Endodermal cell (in vitro differentiated cells): ENCODE measurements at places on chromosomes 16 and 17. TPM values are rescaled to one million over a fixed set of nuclear protein-coding genes. Genes with fewer than 3 reads are reported as not detected.

The SOST gene
- 0.31 TPM in 1 of 3 replicates, not detected in the others for total RNA-seq

The C1QL1 gene
- total RNA-seq, result 2.7 and 2.8 TPM in 2 replicates

DNA sequence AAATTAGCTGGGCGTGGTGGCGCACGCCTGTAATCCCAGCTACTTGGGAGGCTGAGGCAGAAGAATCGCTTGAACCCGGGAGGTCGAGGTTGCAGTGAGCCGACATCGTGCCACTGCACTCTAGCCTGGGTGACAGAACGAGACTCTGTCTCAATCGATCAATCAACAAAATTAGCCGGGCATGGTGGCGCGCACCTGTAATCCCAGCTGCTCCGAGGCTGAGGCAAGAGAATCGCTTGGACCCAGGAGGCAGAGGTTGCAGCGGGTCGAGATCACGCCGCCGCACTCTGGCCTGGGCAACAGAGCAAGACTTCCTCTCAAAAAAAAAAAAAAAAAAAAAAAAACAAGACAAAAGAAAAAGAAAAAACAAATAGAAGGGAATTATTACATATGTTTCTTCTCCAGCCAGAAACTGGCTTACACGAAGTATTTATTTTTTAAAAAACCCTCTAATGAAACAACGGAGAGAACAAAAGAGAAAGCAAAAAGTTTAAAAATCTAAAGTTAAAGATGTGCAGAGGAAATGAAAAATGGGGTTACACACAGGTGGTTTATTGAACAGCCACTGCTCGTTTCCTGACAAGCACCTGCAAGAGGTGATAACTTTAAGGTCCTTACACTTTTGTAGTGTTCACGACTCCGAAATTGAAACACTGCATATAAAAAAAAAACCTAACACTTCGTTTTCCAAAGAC is 1.4 kb downstream of the SYNRG start:
- DNase-seq, result no peak

DNA sequence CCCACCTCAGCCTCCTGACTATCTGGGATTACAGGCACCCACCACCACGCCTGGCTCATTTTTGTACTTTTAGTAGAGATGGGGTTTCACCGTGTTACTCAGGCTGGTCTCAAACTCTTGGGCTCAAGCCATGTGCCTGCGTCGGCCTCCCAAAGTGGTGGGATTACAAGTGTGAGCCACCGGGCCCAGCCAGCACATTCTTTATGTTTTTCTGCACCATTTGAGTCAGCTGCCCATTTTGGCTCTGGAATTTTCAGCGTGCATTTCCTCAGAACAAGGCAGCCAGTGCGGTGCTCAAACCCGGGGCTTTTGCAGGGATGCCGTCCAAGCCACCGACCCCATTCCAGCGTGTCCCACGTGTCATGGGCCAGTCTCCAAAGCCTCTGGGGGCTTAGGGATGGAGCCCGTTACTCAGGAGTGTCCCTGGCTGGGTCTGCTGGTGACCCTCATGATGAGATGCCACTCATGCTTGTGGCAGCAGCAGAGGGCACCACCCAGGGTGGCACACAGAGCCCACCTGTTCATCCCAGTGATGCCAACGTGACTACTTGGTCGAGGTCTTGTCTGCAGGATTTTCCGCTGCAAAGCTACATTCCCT is 3.7 kb upstream of the RAB40C start:
- no peak for DNase-seq

GRCh38 chr17:68973098-68973846 is 18.1 kb upstream of the ABCA8 start:
- DNase-seq, result no peak

DNA sequence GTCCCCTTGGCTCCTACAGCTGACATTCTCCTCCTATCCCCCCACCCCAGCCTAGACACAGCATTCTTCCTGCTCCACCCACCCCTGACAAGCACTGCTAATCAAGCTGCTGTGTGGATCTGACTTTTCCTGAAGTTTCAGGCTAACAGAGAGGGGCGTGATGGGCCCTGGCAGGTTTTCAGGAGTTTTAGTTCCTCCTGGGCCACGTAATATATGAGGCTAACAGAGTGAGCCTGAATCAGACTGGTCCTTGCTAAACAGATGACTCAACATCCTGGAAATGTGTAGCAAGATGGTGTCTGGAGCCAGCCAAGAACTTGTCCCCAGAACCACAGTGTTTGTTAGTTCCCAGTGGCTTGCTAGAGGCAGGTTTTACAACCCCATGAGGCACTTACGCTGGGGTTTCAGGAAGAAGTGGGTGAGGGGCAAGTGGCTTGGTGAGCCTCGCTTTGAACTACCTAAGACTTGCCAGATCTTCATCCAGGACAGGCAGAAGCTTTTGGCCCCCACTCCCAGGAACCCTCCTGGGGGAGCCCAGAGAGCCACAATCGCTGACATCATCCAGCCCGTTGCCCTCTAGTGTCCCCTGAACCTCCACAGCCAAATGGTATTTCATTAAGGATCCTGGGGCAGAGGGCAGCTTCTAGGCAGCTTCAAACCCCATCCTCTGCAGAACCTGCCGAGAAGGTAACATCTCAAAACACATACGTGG is 15.9 kb downstream of the TMEM92 start:
- peak; percentile 66 for DNase-seq

DNA sequence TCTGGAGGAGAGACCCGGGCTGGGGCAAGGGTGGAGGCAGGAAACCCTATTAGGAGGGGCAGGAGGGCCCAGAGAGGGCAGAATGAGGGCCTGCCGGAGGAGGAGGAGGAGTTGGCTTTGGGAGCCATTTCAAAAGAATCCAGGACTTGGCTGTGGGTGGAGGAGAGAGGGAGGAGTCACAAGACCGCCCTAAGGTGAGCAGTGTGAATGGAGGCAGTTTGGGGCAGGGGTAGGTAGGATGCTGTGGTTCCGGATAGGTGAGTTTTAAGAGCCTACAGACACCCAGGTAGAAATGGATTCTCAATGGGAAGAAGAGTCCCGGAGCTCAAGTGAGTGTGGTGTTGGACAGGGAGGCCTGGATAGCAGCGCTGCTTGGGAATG is 80.3 kb downstream of the ARHGAP23 start:
- DNase-seq, result peak; percentile 78

The PRAC1 gene
- not detected in 2 replicates for total RNA-seq

The KRT35 gene
- not detected in 3 replicates for total RNA-seq

The HOXB9 gene
- not detected in 3 replicates for total RNA-seq

- DNase-seq, result peak; percentile 7
Measured at GRCh38 chr17:55710829-55711496, 11.7 kb downstream of the TMEM100 start.

The ZFP3 gene
- total RNA-seq, result 1.0 and 1.3 TPM in 2 replicates

DNA sequence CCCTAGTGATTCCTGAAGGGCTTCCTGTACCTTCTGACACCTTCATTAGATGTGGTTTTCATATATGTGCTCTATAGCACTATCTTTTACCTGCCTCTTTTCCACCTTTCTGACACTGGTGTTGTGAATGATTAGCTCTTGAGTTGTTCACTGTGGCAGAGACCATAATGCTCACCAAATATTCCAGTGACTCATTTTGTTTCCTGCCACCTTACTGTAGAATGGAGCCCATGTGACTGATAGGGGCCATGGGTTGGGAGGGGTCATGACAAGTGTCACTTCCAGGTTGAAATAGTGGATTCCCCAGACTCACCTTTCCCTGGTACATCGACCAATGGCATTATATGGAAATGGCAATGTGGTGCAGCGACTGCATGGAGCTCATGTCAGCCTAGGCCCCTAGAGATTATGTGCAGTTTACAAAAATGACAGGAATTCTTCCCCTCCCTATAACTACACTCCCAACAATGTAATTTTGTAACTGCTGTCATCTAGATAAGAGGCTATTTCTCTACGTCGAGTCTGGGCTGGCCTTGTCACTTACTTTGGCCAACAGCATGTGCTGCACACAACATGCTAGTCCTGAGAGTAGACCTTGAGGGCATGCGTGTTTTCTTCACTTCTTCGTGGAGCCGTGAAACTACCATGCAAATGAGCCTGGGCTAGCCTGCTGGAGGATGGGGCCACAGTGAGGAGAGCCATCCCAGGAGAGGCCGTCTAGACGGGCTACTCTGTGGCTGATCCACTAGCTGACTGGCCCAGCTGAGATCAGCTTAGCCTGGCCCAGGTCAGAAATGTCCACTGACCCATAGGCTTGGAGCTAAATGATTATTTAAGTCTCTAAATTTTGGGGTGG is 409.5 kb downstream of the CA10 start:
- DNase-seq, result no peak

DNA sequence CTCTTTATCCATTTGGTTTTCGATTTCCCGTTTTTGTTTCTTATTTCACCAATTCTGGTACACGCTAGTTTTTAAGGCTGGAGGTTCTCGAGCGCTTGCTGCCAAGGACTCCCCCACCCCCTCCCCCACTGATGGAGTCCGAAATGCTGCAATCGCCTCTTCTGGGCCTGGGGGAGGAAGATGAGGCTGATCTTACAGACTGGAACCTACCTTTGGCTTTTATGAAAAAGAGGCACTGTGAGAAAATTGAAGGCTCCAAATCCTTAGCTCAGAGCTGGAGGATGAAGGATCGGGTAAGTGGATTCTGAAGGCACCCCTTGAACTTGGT is 825 bp downstream of the RPTOR start:
- DNase-seq, result no peak

DNA sequence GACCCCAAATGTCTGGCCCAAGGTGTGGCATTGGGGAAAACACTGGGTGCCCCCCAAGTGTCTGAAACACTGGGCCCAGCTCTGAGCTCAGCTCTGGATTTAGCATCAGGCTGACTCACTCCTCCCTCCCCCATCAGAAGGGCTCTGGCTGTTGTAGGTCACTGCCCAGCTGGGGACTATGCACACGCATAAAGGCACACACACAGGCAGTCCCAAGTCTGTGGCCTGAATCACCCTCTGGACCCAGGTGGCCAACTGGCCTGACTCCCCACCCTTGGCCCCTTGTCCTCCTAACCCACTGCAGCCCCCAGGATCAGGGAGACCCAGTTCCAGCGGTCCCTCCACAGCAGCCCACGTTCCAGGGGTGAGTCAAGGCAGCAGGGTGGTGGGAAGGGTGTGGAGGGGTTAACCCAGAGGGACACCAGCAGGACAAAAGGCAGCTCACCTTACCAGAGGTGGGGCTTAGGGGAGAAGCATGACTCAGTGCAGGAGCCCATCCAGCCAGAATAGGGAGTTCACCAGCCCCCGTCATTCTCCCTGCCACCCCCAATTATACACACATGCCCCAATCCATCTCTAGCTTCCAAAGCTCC is 47.0 kb downstream of the MYO18A start:
- DNase-seq, result peak; percentile 82

DNA sequence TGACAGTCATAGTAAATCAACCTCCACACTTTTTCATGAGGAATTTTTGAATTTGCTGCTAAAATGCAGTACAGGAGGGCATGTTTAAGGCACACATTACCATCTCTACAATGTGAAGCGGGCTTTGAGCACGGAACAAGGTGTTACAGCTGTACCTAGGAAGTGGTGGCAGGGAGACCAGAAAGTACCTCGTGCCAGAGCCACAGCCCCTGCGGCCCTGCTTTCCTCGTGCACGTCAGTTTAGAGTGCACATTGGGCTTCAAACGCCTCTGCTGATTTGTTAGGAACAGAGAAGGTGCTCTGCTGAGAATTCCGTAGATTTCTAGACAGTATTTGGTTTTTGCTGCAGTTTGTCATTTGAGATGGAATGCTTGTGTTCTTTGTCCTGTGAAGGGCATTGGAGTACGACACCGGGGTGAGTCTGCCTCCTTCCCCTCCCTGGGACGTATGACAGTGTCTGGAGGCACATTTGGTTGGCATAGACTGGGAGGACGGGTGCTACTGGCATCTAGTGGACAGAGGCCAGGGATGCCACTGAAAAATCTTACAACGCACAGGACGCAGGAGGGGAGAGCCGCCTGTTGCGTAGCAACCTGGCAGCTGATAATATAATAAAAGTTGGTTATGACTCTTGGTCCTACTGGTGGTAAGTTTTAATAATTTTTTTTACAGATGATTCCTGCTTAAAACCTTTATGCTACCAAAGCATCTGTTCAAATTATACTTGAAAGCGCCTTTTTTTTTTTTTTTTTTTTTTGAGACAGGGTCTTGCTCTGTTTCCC is 9.1 kb downstream of the FOXK2 start:
- DNase-seq, result peak; percentile 56

The C16orf92 gene
- total RNA-seq, result not detected in 3 replicates

The CNTNAP4 gene
- total RNA-seq, result 0.24 and 0.41 TPM in 2 replicates

DNA sequence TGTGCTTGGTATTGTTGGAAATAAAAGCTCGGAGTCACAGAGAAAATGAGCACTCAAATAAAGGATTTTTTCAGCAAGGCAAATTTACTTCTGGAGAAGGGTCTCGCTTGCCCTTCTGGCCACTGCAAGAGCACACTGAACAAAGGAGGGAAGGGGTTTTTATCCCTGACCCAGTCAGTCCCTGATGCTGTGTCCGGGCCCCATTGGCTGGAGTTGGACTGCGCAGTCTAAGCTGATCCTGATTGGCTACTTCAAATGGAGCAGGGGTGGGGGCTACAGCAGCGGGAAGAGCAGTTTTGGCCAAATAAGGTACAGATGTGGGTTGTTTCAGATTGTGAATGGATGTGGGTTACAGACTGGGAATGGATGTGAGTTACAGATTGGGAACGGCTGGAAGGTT is 4.3 kb upstream of the NLRP1 start:
- no peak for DNase-seq

GRCh38 chr17:44914148-44914547 is 1.2 kb downstream of the GFAP start:
- DNase-seq, result no peak

- DNase-seq, result peak; percentile 59
Measured at GRCh38 chr17:62727916-62728672, 80.0 kb downstream of the MARCHF10 start.

The CMTM3 gene
- 43.0 and 44.2 TPM in 2 replicates for total RNA-seq

GRCh38 chr16:65534121-65534528 is 412.3 kb upstream of the CDH11 start:
- DNase-seq, result no peak

DNA sequence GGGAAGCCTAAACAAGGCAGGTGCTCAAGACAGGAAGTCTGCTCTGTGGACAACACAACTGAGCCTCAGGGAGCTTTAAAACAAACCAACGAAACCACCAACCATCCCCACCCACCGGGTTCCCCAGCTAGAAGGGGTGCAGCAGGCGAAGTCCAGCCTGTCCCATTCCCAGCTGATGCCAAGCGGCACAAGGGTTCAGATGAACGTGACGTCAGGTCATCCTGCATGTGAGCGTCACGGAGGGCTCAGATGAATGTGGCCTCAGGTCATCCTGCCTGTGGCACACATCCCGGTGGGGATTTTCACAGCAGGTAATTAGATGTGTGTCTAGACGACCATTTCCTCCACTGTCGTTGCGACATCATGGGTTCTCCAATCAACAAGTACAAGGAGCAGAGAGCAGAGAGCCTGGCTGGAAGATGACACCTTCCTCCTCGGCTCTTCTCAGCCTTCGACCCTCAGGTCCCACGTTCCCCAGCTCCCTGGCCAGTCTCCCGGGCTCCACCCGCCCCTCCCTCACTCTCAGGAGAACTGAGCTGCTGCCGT is 246.5 kb downstream of the FOXL1 start:
- peak; percentile 81 for DNase-seq
